ENCODE measurements at places on chromosomes 2 and 18.

DNA sequence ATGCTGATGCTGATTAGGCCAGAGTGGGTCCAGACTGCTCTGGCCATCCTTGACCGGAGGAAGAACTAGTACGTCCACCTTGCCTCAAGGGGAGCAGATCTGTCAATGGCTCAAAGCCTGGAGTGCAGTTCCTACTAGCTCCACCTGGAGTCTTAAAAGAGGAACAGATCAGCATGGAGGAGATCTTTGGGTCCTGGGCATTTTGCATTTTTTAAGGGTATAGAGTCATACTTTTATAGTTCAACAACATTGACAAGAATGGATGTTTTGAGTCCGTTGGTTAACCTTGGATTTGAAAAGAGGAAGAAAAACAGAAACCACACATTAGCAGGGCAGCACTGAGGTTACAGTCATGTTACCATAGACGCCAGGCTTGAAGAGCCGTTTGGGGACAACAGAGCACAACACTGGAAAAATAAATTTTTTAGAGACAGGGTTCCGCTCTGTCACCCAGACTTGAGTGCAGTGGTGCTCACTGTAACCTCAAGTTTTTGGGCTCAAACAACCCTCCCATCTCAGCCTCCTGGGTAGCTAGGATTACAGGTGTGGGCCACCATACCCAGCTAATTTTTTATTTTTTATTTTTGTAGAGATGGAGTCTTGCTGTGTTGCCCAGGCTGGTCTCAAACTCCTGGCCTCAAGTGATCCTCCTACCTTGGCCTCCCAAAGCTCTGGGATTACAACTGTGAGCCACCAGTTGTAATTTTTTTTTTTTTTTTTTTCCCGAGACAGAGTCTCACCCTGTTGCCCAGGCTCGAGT lies 78.5 kb downstream of the PRKCE start:
- no peak for DNase-seq

GRCh38 chr2:224860786-224861185 lies 144.6 kb upstream of the CCDC195 start:
- DNase-seq = no peak

GRCh38 chr18:79789901-79790890 lies 7.5 kb upstream of the KCNG2 start:
- no peak for DNase-seq

DNA sequence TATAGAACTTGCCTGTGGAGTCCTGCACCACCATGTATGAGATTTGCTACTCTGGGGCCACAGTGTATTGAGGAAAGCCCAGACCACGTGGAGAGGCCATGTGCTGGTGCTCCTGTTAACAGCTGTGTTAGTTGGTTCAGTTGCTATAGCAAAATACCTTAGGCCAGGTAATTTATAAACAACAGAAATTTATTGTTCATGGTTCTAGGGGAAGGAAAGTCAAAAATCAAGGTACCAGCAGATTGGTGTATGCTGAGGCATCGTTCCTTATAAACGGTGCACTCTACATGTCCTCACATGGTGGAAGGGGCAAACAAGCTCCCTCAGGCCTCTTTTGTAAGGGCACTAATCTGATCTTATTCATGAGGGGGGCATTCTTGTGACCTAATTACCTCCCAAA lies 272.3 kb upstream of the FBXO11 start:
- no peak for DNase-seq

- no peak for DNase-seq
Measured at GRCh38 chr2:73877071-73877802, 15.6 kb upstream of the ACTG2 start.

DNA sequence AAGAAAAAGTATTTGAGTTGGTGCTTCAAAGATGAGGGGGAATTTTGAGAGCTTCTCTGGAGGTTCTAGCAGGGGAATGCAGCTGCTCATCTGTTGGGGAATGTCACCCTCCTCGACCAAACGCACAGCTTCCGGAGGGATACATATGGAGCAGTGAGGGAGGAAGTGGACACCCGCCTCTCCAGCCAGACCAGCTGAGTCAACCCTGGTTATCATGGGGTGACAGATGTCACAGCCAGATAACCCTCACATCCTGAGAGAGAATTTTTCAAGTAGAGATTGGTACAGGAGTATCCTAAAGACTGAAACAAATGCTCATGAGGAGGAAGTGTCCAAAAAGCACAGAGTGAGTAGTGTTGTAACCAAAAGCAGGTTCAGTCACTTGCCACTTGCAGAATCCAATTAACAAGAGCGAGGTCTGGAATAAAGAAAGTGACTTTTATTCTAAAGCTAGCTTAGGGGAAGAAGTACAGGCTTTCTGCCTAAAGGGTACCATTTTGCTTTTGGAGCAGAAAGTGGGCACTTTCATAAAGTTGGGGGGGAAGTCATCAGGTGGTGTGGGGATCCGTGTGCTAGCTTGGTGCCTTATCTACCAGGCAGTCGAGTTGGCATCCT lies 395.2 kb downstream of the RAD51AP2 start:
- no peak for DNase-seq

DNA sequence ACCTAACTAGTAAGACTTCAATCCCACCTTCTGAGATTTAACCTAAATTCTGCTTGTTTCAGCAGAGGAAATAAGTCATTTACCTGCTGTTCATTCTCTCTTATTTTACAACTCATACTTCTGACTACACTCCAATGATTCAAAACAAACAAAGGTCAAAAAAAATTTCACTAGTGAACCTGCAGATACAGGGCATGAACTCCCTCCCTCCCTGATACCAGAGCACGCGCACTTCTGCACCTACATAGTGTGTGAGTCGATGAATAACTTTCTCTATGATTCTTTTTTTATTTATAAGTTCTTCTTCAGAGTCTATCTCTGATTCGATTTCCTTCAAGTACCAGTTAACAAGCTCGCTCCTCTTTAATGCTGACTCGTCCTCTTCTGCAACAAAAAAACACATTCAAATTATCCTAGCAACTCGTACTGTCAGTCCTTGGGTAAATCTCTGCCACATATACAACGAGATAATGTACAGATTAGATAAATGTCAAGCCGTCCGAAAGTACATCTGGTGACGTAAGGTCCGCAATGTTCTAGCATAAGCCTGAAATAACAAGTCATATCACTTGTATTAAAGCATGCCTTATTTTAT lies 7.4 kb upstream of the LCT start:
- no peak for DNase-seq

- no peak for DNase-seq
Measured at GRCh38 chr2:134319596-134320254, 65.9 kb downstream of the MGAT5 start.

- no peak for DNase-seq
Measured at GRCh38 chr2:120820953-120821279, 85.2 kb downstream of the GLI2 start.

DNA sequence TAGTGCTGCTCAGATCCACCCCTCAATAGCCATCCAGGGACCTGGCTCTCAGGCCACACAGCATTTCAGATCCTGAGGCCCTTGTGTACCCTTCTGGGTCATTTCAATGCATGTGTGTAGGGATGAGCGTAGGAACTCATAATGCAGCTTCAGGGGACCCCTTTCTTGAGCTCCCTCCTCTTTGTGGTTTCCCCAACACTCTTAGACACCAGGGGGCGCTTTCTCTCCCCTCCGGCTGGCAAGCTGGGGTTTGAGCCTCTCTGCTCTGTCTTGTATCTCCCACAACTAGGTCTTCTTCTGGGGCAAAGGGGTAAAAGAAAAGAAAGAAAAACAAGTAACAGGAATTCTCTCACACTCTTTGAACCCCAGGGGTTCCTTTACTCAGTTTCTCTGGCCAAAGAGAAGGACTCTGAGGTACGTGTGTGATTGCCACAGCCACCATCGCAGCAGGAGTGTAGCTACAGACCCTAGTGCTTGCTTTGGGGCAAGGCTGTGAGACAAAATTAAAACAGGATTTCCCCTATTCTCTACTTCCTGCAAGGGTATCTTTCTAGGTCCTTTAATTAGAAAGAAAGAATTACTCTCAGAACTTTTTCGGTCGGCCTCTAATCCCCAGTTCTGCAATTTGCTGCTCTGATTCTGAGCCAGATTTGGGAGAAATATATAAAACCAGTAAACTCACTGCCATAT lies 38.0 kb downstream of the CABYR start:
- DNase-seq = no peak

All from skin of body (tissue), 3 donors.